Kidney tubule cell (primary cell): ENCODE measurements at places on chromosomes 12 and 14.
A peak's percentile ranks its signal among the peaks of the same experiment; 100 is the strongest.

- DNase-seq = peak; percentile 60
Measured at GRCh38 chr14:103733651-103734050, 18.0 kb downstream of the ZFYVE21 start.

DNA sequence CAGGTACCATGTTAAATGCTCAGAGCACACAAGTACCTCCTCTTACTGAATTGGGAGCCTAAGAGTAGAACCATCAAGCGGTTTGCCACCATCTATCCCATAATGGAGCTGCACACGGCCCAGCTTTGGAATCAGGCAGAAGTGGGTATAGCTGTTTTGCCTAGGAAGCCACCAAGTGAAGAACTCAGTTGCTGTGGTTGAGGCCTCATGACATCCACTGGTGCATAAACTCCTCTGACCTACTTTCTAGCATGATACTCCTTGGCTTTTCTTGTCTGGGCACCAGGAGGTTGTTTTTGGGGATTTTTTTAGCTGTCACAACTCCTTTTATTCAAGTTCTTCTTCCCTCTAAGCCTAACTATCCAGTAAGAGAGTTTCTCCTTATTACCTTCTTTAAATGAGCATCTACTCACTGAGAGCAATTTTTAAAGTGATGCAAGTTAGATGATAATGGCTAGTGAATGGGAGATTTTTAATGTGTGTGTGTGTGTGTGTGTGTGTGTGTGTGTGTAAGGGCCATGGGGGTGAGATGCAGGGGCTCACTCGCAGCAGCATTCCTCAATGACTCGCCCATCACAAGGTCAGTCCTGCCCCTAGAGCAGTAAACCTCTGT is 20.9 kb upstream of the KRAS start:
- DNase-seq = no peak

- DNase-seq = no peak
Measured at GRCh38 chr14:103488960-103489359, 33.7 kb downstream of the CKB start.

DNA sequence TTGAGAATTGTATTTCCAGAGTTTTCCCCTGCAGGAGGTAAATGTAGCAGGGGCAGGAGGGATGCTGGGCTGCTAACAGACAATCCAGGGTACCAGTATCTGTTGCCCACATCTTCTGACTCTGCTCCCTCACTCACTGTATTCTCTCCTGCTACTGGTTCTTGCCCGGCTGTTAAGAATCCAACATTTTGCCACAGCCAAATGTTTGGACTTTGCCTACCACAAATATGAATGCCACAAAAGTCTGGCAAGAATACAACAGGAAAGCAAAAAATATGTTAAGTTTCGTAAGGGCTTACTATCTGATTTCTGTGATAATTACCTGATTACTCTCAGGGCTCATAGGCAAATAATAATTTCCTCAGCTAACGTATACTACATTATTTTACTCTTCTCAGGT is 160.0 kb downstream of the BCAT1 start:
- no peak for DNase-seq

DNA sequence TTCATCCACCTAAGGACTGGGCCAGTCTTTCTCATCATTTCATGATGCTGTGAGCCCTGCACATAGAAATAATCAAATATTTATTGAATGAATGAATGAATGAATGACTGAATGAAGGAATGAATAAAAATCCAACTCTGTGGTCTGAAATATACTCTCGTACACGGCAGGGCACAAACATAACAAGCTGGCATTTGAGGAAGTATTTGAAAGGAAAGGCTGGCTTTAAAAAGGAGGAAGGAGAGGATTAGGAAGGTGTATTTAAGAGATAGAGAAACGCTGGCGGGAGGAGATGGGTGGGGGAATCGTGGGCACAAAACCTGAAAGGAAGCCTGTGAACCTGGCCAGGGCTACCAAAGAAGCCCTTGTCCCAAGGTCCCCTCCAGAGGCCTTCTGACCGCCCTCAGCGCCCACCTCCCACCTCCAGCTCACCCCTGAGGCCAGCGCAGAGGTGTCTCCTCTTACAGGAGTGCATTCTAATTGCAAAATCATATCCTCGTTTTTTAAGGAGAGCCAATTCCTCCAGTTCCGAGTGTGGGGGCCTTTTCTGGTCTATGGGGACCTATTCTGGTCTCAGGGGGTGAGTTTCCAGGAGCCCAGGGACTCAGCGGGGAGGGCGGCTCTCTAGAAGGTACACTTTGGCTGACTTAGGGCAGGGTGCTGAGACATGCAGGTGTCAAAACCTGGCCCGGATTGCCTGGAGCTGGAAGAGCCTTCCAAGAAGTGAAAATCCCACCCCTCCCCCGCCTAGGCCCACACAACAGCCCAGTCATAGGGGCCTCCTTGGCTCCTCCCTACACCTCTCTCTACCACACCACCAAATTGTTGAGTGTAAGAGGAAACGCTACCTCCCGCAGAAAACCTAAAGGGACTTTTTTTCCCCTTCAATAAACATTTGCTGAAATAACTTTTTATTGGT is 8.7 kb upstream of the JDP2 start:
- DNase-seq = no peak

- DNase-seq = no peak
Measured at GRCh38 chr12:42097971-42098370, 46.7 kb downstream of the GXYLT1 start.

DNA sequence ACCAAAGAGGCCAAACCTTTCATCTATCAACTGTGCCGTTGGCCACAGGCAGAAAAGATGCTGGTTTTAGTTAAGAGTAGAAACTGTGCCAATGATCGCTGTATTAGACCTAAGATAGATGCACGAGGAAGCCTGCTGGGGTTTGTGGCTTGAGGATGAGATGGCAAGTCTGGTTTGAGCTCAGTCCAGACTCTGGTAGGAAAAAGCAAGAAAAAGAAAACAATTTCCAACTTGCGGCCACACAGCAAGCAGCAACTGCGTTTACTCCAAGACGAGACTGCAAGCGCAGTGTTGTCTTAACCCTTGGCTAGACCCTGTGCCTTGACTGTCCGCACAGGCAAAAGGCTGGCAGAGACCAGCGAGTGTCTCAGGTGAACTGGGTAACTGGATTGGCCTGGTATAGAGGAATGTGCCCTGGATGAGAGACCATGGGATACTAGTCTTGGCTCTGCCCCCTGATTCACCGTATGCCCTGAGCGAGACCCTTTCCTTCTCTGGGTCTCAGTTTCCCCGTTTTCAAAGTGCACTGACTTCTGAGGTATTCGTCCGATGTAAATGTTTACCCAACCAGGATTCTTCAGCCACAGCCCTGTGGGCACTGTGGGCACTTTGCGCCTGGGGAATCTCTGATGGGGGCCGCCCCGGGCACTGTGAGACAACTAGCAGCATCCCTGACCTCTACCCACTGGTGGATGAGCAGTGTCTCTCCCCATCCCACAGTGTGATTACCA is 113.4 kb downstream of the DICER1 start:
- DNase-seq = no peak

DNA sequence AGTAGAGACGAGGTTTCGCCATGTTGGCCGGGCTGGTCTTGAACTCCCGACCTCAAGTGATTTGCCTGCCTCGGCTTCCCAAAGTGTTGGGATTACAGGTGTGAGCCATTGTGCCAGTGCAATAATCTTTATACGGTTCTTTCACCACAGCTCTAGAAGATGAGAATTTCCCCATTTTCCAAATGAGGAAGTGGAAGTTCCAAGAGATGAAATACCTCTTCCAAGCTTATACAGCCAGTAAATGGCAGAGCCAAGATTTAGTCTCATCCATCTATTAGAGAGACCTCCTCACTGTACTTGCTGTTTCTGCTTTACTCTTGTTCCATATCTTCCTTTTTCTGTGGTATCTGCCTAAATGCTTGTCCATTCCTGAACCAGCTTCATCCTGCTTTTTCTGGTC is 3.1 kb upstream of the LMNTD1 start:
- no peak for DNase-seq

DNA sequence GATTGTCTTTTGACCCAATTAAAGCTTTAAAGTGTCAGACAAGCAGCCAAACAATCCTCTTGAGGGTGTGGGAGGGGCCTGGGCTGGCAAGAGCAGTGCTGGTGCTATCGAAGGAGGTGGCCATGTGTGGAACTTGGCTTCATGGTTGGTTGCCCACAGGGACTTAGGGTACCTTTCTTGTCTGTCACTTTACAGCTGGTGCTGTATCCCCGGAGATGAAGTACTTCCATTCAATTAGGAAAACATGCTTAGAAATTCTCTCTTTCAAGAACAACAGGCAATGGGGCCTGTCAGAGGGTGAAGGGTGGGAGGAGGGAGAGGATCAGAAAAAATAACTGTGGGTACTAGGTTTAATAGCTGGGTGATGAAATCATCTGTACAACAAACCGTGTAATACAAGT is 86.5 kb downstream of the DAAM1 start:
- peak; percentile 64 for DNase-seq

DNA sequence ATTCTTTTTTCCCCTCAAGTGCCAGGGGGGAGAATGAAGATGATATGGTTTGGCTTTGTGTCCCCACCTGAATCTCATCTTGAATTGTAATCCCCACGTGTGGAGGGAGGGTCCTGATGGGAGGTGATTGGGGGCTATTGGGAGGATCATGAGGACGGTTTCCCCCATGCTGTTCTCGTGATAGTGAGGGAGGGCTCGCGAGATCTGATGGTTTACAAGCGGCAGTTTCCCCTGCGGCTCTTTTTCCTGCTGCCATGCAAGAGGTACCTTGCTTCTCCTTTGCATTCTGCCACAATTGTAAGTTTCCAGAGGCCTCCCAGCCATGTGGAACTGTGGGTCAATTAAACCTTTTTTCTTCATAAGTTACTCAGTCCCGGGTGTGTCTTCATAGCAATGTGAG is 173.7 kb downstream of the CAND1 start:
- no peak for DNase-seq

- DNase-seq = no peak
Measured at GRCh38 chr12:96994900-96995299, 87.8 kb downstream of the NEDD1 start.

- DNase-seq = peak; percentile 90
Measured at GRCh38 chr12:118549510-118549980, 173.2 kb downstream of the SUDS3 start.

- DNase-seq = no peak
Measured at GRCh38 chr14:37490607-37491006, 104.4 kb downstream of the FOXA1 start.

GRCh38 chr12:57514720-57515407 is 5.5 kb downstream of the DDIT3 start:
- DNase-seq = no peak

GRCh38 chr12:33710548-33710947 is 270.9 kb upstream of the SYT10 start:
- DNase-seq = no peak

DNA sequence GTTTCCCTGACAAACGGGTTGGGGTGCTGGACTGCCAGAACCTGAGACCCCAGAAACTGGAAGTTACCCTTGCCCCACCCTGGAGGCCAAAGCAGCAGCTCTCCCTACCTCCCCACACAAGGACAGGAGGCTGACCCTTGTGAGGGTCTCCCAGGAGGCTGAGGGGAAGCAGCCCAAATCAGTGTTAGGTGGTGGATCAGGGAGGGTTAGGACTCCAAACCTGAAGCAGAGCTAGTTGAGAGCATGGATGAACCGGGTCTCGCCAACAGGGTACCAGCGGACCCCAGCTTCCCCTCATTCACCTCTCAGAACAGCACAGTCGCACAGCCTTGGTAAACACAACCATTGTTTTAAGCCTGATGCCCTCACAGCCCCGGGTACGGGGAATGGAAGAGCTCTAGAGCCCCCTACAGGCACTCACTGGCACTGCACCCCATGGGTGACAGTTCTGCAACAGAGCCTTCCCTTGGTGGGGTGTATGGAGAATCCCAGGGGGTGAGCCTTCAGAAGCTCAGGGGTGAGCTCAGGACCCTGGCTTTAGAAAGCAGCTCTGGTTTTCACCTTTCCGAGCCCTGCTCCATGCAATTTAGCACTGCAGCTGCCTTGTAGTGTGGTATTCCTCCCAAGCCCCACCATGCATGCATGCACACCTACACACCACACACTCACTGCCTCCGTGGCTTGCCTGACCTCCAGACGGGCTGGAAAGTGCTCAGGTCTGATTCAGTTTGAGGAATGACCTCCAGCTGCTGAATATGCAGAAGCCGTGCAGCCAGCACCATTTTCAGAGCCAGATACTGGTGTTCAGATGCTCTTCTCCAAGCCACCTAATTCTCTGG is 11.2 kb downstream of the ESRRB start:
- peak; percentile 71 for DNase-seq
